ENCODE measurements at places on chromosomes 4 and X.

GRCh38 chr4:56630876-56631666 lies 50.0 kb downstream of the HOPX start:
- DNase-seq = no peak

DNA sequence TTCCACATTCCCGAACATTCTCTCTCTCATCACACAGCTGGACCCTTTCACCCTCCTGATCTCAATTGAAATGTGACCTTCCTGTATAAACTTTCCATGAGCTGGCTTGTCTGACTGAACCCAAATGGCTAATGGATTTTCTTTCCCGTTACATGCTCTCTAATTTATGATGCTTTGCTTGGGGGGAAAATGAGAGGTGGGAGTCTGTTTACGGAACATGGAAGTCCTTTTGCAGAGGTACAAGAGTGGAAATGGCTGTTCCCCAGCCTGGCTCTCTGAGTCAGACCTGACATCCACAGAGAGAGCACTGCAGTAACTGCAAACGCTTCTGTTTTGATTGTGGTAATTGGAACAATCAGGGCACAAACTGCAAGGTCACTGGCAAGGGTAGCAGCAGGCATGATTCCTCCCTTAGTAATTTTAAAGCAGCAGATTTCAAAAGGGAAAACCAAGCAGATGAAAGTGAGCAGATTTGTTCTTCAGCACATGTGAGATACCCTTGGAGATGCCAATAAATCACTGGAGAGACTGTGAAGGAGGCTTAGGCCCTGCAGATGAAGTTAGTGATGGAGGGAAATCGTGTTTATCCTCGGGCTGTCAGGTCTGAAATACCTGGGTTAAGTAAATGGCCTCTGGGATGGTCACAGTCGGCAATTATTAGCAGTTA lies 83.9 kb downstream of the SNCA start:
- DNase-seq = no peak

- DNase-seq = no peak
These were observed 159.1 kb upstream of the DGKK start for GRCh38 chrX:50629774-50630173.

DNA sequence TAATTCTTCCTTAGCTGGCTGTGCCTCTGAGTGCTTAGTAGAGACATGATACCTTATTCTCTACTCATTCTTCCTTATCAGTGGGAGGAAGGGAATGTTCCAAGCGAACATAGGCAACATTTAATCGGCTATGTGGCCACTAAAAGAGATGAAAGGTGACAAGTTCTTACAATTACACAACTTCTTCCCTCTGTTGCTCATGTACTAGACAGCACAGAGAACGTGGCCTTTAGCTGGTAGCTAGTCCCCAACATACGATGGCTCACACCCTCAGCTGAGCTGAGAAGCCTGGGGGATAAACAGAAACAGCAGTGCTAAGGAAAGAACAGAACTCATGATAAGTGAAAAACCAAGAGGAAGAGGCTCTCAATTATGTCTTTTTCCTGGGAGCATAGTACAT lies 52.2 kb downstream of the APOO start:
- no peak for DNase-seq

- DNase-seq = no peak
These were observed 452.1 kb upstream of the RPS6KA3 start for GRCh38 chrX:20718592-20719380.

- no peak for DNase-seq
These were observed 19.1 kb downstream of the WWC2 start for GRCh38 chr4:183118141-183118540.

GRCh38 chr4:16636912-16637630 lies 261.4 kb downstream of the LDB2 start:
- DNase-seq = no peak

DNA sequence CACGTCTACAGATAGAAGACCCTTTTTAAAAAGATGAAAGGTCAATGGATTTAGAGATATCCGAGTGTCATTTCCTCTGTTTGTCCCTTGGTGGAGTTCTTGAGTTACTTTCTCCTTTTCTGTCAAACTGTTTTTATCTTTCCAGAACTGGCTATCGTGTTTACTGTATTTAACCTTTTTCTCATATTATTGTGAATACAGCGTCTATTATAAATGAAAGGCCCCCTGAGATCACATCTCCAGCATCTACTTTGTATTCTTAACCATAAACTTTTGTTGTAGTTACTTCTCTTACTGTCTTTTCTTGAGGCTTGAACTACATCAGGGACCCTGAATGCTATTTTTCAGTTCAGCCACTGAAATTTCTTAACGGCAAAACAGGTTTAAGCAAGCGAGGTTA lies 4.0 kb upstream of the PCDH7 start:
- DNase-seq = no peak

DNA sequence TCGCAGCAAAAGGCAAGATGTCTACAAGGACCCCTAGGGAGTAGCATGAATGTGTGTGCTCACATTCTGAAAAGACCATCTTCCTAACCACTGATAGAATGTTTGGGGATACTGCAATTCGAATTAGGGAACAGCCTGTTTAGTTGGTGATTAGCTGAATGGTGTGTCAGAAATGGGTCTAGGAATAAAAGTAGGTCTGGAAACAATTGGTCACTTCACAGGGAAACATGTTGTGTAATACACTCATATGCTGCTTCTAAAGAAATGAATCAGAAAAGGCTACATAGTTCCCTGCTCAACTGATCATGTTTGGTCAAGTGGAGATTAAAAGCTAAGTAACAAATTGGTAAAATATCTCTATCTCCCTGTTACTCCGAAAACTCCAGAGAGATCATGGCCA lies 2362.4 kb upstream of the TENM3 start:
- DNase-seq = no peak

GRCh38 chr4:114191496-114191895 lies 212.0 kb upstream of the ARSJ start:
- DNase-seq = no peak

GRCh38 chr4:186703510-186703909 lies 20.1 kb downstream of the FAT1 start:
- no peak for DNase-seq

DNA sequence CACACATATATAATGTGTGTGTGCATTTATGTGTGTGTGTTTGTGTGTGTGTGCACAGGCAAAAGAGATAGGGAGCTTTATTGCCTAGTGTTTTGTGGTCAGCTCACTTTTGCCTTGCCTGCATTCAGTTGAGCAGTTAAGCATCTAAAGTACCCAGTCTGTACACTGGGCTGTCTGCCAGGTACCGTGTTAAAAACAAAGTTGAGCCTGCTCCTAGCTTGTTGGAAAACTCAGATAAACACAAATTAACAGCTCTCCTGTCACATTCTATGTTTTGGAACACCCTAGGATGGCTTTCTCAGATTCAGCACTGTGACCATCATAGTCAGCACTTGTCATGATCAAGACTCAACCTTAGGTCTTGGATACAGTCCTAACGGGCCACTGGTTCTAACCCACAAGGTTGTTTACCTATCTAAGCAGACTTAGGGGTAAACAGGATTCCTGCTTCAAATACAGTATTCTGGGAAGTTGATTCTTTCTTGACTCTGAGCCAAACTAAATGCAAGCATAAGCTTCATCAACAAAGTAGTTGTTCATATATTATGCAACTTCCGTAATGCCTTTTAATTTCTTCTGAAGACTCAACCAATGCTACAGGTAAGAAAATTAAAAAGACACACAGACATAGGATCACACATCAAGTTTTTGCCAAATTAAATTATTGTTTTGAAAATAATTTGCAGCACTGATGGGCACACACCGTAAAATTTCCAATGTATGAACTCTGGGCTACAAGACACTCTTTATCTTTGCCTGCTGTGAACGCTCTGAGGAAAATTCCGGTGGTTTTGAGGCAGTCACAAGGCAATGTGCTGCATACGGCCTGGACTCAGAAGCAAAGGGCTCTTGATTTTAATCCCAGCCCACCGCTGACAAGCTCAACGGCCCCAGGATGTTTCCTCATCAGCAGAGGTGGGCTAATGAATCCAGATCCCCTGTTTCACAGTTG lies 11.3 kb upstream of the CD99 start:
- DNase-seq = no peak

- DNase-seq = no peak
These were observed 424 bp upstream of the ZNF330 start for GRCh38 chr4:141220271-141220670.

- DNase-seq = peak; percentile 63
These were observed 6.5 kb downstream of the CRLF2 start for GRCh38 chrX:1205681-1206611.

DNA sequence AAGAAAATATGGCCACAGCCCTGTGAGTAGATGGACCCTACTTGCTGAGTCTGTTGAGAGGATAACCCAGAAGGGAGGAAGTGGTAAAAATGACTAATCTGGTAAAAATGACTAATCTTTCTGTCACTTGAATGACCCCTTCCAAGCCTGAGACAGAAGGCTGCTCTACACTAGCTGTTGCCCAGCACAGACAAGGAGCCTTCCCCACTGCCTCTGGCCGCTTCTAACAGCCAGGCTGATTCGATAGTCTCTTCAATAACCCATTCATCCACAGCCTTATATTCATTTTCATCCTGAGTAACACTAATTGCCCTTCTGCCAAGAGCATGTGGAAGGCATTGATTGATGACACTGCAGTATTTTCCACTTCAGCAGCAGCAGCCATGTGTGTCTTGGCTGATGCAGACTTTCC lies 18.4 kb downstream of the MAGEB17 start:
- DNase-seq = no peak

DNA sequence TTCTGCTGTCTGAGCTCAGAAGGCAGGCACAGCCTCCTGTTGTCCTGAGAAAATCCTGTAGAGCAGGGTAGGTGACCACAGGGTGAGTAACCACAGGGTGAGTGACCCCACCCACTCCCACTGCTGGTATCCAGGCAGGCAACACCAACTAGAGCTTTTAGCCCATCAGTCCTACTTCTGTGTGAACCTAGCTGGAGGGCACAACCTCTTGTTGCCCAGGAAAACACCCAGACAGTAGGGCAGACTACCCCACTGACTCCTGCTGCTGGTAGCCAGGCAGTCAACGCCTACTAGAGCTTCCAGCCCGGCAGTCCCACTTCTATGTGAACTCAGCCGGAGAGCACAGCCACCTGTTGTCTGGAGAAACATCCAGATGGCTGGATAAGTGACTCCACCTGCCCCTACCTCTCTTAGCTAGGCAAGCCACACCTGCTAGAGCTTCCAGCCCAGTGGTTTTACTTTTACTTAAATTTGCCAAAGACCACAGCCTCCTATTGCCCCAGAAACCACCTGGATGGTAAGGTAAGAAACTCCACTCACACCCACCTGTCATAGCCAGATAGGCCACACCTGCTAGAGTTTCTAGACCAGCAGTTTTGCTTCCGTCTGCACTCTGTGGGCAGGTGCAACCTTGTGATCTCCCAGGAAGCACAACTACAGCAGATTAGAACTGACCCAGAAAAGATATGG lies 371.6 kb downstream of the INPP4B start:
- DNase-seq = no peak

GRCh38 chr4:27789773-27790172 lies 929.1 kb downstream of the STIM2 start:
- no peak for DNase-seq

GRCh38 chrX:40090961-40091360 lies 6.8 kb downstream of the BCOR start:
- no peak for DNase-seq

GRCh38 chr4:37864786-37865185 lies 26.1 kb upstream of the TBC1D1 start:
- DNase-seq = no peak

GRCh38 chr4:74764119-74764518 lies 30.2 kb downstream of the BTC start:
- DNase-seq = no peak

DNA sequence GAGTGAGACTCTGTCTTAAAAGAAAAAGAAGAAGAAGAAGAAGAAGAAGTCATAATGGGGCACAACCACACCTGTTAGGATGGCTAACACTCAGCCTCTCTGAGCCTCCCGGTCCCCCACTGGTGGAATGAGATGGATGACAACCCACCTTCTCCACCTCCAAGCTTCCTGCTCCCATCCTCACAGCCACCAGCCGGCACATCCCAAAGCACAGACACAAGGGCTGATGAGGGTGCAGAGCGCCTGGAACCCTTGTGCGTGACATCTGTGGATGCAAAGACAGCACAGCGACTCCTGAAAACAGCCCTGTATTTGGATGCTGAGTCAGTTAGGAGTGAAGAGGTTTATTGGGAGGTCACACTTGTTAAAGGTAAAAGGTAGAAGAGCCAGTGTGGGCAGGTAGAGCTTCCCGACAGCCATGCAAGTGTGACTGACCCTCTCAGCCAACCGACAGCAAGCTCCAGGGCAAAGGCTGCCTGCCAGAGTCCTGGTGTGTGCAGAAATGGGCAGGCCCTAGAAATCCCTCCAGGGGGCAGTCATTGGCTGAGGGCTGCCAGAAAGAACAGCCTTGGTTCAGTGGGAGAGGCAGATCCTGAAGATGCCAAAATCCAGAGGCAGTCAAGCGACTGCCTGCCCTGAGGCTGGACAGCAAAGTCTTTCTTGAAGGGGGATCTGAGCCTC lies 26.6 kb upstream of the MAN2B2 start:
- DNase-seq = no peak

GRCh38 chr4:118957722-118958445 lies 69.2 kb downstream of the SYNPO2 start:
- DNase-seq = no peak

- no peak for DNase-seq
These were observed 353.3 kb downstream of the ARHGAP24 start for GRCh38 chr4:85828027-85828890.

GRCh38 chrX:2841537-2841936 lies 12.8 kb downstream of the GYG2 start:
- DNase-seq = no peak

- DNase-seq = no peak
These were observed 70.6 kb downstream of the TRAPPC11 start for GRCh38 chr4:183729430-183730328.

DNA sequence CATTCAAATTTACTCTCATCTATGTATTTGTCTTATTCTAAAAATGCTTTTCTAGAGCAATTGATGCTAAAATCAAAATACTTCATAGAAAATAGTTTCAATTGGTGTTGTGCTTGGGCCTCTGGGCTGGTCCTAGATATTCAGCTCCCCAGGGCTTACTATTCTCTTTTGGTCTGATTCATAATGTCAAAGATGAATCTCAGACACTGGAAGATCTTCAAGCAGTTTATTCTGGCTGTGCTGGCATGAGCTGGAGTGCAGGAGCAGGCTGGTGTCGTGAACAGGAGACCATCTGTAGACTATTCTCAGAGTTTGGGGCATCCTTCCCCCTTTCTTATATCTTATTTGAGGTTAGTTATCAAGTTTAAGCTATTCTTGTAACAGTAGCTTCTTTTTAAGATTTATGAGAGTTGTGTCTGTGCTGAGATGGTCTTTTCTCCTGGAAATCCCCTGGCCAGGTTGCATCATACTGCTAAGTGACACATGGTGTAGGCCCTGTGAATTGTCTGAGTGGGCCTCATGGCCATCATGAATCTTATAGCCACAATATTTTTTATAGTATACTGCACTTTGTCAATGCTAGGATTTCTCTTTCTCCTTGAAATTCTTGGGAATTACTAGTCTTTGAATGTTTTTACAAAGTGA lies 1624.0 kb upstream of the IGFBP7 start:
- no peak for DNase-seq

DNA sequence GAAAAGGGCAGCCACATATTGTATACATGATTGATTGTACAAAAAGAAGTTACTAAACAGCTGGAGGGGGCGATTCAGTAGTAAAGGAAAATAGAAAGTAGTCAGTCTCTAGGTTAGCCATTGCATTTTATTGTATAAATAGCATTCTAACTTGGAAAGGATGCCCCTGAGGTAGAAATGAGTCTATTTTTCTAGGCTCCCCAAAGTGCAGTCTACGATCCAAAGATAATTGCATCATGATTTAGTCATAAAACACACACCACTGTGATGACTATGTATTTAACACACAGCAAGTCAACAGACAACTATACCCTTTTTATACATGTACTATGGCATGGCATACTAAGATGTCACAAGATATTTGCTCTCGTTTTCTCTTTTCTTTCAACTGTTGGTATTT lies 204.9 kb downstream of the APBB2 start:
- no peak for DNase-seq

Data from activated CD8-positive, alpha-beta memory T cell treated with anti-CD3 and anti-CD28 coated beads, Interleukin-2, amount 50 U/mL, for 48 hours (primary cell).